Putamen (tissue), 1 donor: ENCODE measurements at places on chromosomes 7 and 10.

- DNase-seq, result no peak
Measured at GRCh38 chr7:70657571-70657970, 474.4 kb upstream of the GALNT17 start.

GRCh38 chr7:104935276-104935675, 78.7 kb upstream of the KMT2E start:
- no peak for DNase-seq

DNA sequence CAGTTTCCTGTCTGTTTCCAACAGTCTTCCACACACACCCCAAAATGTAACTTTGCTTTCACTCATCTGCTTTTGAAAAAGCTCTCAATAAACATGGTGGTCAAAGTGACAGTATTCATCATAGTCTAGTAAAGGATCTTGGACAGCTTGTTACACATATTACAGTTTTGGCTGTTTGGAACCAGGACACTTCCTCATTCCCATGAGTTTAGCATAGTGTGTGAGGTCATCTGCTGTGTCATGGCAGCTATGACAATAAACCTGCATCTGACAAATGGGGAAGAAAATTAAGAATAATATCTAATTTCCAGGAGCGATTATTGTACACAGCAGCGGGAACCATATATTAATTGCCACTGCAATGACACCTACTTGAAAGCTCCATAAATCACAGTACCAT, 184.3 kb upstream of the SLC26A5 start:
- DNase-seq, result no peak

DNA sequence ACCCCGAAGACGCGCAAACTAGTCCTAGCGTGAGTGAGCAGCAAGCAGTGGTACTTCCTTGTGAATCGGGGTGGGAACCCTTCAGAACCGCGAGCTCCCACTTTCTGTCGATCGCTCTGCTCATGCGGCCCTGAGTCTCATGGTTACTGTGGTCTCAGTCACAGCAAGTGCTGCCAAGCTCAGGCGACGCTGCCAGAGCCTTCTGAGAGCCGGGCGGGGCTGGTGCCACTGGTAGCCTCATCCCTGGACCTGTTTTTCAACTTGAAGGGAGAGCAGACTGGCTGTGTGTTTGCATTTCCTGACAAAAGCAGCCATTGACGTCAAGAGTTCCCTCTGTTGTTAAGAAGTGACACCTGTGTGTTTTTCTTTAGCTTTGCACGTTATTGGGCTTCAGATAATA, 32.9 kb upstream of the BHLHA15 start:
- DNase-seq, result peak; percentile 47

DNA sequence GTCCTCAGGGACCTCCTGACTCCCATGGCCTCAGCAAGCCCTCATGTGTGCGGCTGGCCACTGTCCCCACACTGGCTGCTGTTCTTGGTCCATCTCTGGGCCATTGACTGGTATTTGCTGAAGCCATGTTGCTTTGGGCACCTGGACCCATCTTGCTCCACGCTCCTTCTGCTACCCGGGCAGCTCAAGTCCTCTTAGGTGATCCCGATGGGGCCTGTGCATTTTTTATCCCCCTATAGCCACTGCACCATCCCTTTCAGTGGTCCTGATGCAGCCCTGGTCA, 16.7 kb downstream of the RAMP3 start:
- no peak for DNase-seq

GRCh38 chr10:20502903-20503585, 394.1 kb downstream of the NEBL start:
- no peak for DNase-seq

DNA sequence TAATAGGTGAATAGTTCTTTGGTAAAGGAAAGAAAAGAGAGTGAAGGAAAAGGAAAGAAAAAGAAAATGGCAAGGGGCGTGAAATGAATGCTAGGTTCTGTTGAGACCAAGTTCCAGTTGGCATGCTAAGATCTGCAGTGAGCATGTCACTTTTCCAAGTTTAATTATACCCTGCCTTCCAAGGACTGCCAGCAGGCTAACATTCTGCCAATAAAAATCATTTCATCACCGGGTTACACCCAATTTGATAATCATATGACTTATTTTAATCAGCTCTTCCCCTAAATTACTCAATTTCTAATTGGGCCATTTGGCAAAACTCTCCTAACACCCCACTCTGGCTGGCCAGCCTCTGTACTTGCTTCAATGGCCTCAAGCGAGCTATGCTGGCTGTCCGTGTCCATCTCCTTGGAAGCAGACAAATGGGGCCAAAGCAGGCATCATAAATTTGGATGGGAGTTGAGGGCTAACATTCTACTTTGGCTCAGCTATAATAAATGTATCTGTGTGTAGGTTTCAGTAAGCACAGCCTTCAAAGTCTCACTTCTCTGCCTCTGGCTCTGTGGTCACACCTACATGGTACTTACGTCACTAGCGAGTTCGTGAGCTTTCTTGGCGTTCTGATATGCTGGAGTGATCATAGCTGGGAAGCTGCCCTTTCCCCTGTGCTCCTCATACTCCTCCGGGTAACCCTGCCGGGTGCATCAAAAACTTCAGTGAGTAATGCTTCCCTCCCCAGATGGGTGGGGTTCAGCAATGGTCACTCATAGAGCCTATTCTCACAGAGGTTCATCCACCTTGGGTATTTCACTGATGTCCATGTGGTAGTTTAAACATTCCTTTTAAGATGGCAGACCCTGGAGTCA, 17.3 kb downstream of the NRAP start:
- DNase-seq, result peak; percentile 58

DNA sequence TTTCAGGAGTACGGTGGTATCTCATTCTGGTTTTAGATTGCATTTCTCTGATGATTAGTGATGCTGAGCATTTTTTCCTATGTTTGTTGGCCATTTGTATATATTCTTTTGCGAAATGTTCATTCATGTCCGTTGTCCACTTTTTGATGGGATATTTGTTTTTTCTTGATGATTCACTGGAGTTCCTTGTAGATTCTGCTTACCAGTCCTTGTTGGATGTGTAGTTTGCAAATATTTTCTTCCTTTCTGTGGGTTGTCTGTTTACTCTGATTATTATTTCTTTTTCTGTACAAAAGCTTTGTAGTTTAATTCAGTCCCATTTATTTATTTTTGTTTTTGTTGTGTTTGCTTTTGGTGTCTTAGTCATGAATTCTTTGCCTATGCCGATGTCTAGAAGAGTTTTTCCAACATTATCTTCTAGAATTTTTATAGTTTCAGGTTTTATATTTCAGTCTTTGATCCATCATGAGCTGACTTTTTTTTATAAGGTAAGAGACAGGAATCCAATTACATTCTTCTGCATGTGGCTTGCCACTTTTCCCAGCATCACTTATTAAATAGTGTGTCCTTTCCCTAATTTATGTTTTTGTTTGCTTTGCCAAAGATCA, 320.5 kb downstream of the MAGI2 start:
- no peak for DNase-seq

GRCh38 chr10:28738200-28738599, 60.9 kb downstream of the BAMBI start:
- DNase-seq, result no peak

DNA sequence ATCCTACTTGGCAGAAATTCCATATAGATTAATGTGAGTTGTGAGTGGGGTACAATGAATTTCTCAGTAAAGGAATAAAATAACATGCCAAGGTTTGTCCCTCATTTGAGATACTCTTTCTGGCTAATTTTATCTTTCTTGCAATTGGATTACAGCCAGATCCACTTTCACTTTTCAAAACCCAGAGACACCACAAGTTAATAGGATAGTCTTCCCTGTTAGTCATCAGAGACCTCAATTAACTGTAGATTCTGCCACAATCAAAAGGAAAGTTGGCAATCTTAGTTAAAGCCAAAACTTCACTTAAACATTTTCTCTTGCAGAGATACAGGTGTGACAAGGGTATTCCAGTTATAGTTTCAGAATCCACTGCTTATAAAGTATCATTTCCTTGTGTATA, 91.4 kb upstream of the PHYHIPL start:
- DNase-seq, result no peak

DNA sequence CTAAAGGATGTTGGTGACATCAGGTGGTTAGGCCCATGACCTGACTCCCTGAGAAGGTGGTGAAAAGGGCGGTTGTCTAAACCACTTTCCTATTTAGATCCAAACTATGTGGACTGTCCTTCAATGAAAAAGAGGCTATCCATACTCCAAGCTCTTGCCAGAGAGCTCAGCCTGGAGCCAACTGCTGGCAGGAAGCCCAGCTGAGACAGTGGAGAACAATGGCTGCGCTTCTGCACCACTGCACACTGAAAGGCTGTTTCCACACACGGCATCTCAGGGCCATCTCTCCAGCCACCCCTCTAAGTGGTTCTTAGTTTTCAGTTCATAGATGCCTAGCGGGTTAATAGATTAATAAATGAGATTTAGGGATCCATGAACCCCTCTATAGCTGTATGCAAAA, 488.8 kb upstream of the ZMIZ1 start:
- peak; percentile 89 for DNase-seq

DNA sequence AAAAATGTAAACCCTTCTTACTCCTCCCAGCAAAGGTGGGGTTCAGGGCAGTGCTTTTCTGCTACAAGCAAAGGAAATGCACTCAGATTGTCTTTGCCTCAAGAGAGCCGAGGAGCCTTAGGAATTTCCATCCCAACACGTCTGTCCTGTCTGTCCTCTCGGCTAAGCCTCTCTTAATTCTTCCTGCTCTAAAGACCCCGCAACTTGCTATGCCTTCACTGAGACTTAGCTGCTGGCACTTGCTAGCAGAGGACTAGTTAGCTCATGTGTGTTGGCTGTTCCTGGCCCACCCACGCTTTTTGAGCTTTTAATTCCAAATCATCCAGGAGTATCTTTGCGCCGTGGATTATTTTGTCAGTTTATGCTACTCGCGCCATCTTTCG, 481 bp upstream of the NPM3 start:
- no peak for DNase-seq

DNA sequence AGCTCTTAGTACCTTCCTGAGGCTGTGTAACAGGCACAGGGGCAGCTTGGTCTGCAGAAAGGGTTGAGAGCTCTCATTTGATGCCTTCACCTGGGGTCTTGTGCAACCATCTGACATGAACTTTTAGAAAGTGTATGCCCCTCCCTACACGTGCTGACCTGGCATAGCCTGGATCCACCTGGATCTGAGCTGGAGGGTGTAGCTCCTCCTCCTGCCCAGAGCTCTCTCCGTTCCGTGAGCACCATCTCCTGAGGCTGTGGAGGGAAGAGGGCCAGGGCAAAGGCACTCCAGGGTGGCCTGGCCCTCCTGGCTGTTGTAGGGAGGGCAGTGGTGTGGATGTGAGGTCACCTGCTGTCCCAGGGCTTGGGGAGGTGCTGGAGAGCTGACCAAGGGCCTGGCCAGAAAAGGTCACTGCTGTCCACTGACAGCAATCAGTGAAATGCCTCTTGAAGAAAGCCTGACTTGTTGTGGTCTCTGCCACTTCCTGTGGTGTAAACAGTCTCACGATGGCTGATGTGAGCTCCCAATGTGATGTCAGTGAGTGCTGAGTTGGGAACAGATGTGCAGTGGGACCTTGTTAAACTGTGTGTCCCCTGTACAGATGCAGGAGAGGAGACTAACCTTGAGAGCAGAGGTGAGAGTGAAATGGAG, 23.0 kb downstream of the AMZ1 start:
- DNase-seq, result no peak

DNA sequence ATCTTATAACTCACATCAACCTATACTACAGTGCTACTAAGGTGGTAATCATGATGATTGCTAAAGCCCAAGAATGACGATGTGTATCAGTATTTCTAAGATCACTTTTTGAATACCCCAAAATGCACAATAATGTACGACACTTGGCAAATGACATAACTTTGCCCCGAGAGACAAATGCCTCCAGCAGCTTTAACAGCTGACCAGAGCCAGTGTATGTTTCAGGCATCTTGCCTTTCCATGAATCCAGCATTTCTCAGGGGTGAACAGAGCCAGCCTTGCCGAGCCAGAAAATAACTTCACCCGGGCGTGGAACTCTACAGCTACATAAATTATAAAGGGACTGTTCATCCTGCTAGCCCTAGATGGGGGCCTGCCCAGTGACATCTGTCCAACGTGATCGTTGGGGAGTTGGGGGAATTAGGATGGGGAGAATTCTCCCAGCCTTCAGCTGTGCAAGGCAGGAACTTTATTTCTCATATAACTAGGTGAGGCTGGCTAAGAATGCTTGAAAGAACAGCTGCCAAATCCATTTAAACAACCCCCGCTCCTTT, 1.8 kb downstream of the IGFBP3 start:
- no peak for DNase-seq

DNA sequence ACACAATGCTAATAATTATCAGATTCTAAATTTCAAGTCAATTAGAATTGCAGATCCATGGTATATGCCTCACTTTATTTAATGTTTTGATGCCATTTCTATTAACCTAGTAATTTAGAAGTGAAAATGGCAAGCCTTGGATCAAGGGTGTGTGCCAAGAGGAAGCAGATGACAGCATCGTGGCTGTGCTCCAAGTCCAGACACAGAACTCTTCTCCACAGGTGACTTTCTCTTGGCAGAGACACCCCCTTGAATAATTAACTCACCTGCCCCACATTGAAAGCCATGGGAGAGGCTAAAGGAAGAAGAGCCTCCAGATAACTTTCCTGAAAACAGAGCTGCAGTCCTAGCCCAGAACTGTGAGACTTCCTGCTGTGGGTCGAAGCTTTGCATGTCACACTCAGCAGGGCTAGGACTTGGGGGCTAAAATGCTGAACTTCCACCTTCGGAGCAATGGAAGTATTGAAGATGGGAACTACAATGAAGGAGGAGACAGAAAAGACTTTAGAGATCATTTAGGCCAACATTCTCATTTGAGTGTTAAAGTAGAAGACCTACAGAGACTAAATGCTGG, 996 bp upstream of the C10orf90 start:
- no peak for DNase-seq

DNA sequence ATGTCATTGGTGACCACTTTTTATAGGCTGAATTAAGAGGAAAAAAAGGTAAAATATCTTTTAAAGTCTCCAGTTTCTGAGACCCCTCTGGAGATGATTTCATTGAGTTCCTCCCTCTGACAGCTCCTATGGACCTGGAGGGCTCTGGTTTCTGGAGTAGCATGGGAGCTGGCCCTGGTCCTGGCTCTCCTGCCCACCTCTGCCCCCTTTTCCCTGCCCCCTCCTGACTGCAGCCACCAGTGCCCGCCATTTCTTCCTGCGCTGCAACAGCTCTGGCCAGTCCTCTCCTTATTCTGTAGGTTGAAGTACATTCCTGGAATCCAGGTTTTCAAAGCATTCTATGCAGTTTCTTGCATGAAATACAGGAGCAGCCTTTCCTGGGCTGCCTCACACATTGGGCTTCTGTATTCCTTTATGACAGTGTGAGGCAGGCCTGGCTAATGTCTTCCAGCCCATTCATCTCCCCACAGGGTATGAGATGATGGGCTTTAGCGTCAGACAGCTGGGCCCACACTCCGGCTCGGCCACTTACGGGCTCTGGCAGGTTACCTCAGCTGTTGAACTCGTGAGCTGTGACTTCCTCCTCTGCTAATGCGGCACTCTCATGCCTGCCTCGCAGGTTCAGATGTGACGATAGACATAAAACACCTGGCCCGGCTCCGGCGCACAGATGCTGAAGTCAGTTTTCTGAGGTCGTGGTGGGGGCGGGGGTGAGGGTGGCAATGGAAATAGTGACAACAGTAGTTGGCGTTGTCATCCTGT, 101.7 kb downstream of the MGMT start:
- no peak for DNase-seq

- DNase-seq, result no peak
Measured at GRCh38 chr7:29053105-29053872, 93.0 kb downstream of the CPVL start.
